ENCODE measurements at places on chromosomes 3 and 15. TPM values are rescaled to one million over a fixed set of nuclear protein-coding genes. Genes with fewer than 3 reads are reported as not detected.

Gene PPP1R14D
- total RNA-seq = not detected

Gene ATP13A5
- total RNA-seq = not detected

Gene CLRN1
- total RNA-seq = not detected

Gene GNAT1
- not detected for total RNA-seq

Gene LTK
- total RNA-seq = 1.7 TPM

Gene DNAH12
- 0.41 TPM for total RNA-seq

Gene PLSCR2
- total RNA-seq = 0.47 TPM

Gene KCNMB3
- 3.0 TPM for total RNA-seq

Gene CTXN2
- not detected for total RNA-seq

Gene PLSCR4
- total RNA-seq = 32.8 TPM

Gene GOLGA6L9
- total RNA-seq = 5.1 TPM

Gene SERINC4
- 0.23 TPM for total RNA-seq

Gene ITPKA
- total RNA-seq = 0.47 TPM

Gene CHRM5
- total RNA-seq = not detected

Gene NOX5
- 0.23 TPM for total RNA-seq

Gene CCR2
- total RNA-seq = 4.7 TPM

Gene TMEM202
- not detected for total RNA-seq

Gene CASR
- 24.4 TPM for total RNA-seq

Gene PRKCD
- 11.7 TPM for total RNA-seq

Gene SLC24A5
- 0.18 TPM for total RNA-seq

Gene RAD51
- 2.7 TPM for total RNA-seq

Gene AMT
- 25.1 TPM for total RNA-seq

Gene TNNC1
- total RNA-seq = 97.2 TPM

Gene TERC
- 608 TPM for total RNA-seq

Gene CLK3
- total RNA-seq = 79.2 TPM

Gene CCDC33
- total RNA-seq = 2.9 TPM

Gene CRYGS
- total RNA-seq = 2.9 TPM

Gene C2CD4A
- 0.35 TPM for total RNA-seq

Gene GAP43
- total RNA-seq = 1.1 TPM

Gene CAMKV
- total RNA-seq = 0.18 TPM

Gene GHSR
- total RNA-seq = not detected

Gene HHLA2
- 13.8 TPM for total RNA-seq

Gene TRPM7
- 60.0 TPM for total RNA-seq
